ENCODE measurements at places on chromosomes 7 and 10.

- no peak for DNase-seq
Measured at GRCh38 chr10:49700211-49700610, 20.8 kb downstream of the C10orf53 start.

DNA sequence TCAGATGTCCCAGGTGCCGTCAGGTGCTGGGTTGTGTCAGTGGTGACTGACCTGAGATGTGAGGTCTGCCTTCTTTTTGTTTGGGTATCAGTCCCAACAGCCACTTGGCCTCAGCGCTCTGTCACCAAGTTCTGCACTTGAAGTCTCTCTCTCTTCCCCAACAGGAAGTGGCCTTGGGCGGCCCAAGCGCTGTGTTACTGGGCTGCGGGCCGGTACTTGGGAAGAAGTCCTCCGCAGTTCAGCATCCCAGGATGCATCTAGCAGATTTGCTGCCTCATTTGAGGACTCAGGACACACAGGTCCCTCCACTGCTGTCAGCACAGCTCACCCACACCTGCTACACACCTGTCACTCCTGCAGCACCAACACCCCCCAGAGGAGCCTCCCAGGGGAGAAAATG, 40.1 kb downstream of the LYZL2 start:
- no peak for DNase-seq

DNA sequence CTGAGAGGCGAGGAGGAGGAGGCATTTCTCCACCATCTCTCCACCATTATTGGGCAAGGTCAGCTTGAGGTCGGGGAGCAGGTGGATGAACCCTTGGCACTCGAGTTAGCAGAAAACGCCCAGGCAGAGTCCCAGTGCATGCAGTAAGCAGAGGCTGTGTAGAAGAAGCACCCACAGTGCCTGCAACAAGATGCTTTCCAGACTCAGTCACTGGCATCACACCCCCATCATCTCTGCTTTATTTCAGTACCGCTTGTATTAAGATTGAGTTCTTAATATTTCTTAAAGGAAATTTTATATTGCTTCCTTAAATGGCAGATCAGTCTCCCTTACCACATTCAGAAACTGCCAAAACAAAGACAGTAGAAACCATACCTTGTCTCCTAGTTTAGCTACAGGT, 122.3 kb upstream of the PPIF start:
- no peak for DNase-seq

GRCh38 chr7:69832356-69832755, 234.1 kb downstream of the AUTS2 start:
- no peak for DNase-seq

- no peak for DNase-seq
Measured at GRCh38 chr10:46220187-46220586, 66.6 kb upstream of the ANTXRL start.

DNA sequence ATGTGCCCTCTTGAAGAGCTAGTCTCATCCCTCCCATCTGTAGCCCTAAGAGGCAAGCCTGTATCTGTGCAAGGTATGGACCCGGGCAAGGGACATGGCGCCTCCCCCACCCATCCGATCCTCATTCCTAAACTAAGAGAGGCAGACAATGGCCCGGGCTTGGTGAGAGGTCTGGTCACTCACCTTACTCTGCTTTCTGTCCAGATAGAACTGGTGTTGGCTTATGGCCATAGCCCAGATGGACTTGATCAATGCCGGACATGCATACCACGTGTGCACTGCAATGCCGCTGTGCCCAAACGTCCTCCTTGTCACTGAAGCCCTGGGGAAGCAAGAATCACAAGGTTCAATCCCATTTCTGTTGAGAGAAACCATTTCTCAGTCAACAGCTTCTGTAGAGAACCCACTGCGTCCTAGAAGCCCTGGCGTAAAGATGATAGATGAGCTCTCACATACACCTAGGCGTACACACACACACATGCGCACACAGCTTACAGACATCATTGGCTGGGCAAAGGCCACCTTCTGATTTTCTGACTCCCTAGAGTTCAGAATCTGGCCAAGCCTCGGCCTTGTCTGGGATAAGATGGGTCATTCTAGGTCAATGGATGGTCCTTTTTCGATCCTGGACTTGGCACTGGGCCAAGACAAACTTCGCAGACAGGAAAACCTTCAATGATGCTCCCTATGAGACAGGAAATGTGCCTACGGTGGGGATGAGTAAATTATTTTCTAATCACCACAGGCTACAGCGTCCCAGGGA, 114.6 kb downstream of the PRPF18 start:
- DNase-seq = no peak

- DNase-seq = no peak
Measured at GRCh38 chr10:45000138-45000751, 478 bp upstream of the ZNF22 start.

DNA sequence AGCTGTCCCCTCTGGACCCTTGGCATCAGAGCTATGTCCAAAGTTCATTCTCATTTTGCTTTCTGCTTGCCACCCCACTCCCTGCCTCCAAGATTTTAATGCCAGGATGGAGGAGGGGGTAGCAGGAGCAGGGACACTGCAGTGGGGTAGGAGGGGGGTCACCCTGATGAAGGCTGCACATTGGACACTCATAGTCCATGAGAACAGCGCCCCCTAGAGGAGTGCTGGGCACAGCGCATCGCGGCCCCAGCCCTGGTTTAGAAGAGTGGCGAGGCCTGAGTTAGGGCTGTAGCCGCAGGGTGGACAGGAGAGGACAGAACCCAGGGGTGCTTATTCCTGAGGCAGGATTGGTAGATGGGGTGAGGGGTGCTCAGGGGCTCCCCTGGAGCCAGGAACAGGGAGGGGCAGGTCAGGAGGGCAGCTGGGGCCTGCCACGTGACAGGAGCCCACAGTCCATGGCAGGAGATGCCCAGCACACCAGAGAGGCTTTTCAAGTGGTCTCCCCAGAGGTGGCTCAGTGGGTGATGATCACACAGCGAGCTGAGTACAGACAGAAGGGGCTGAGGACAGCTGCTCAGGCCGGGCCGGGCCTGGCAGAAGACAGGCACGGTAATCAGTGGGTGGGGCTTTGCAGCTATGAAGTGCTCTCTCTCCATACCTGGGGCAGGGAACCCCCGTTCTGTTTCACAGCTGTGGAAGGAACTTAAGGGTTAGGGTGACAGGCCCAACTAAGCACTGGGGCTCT, 71.4 kb downstream of the NEURL1 start:
- peak; percentile 47 for DNase-seq

GRCh38 chr7:106563466-106564150, 97.3 kb downstream of the CCDC71L start:
- DNase-seq = no peak

DNA sequence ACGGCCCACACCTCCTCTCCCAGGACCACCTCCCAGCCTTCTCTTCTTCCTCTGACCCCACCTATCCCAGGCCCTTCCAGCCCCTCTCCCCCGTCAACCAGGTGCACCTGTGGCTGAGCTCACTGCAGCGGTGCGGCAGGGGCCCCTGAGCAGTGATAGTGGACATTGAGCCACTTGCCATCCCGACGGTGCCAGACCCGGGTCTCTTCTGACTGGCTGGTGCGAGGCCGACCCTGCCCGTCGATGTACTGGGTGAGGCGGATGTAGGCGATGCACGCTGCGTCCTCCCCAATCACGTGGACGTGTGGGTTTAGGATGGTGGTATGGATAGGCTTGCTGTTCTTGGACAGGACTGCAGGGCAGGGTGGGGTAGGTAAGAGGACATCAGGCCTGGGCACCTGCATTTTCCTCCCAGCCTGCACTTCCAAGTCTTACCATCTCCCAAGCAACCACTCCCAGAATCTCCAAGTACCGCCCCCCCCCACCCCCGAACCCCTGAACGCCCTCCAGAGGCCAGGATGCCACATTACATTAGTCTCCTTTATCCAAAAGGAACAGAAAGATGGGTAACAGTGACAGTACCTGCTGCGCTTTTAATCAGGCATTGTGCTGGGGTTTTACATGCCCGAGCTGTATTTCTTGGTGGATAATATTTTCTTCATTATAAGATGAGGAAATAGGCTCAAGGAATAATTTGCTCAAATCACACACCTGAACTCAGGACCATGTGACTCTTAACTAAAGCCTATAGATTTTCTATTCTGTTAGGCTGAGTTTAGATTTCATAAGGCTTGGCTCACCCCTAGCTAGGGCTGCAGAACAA, 3.7 kb upstream of the NDST2 start:
- no peak for DNase-seq

DNA sequence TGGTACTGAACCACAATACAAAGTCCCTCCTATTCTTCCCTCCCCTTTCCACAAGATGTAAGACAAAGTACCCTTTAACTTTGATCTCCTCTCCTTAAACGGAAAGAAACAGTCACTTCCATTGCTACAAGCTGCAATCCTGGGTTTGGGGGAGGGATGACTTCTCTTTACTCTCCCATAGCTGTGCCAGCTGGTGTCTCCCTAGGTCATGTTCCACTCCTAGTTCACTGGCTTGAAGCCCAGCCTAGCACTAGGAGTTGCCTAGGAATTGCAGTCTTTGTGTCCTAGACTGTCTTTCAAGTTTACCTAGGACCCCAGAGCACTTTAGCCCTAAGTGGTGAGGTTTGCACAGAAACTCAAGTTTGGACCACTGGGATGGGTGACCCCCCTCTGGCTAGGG, 311.1 kb downstream of the HPSE2 start:
- DNase-seq = no peak

DNA sequence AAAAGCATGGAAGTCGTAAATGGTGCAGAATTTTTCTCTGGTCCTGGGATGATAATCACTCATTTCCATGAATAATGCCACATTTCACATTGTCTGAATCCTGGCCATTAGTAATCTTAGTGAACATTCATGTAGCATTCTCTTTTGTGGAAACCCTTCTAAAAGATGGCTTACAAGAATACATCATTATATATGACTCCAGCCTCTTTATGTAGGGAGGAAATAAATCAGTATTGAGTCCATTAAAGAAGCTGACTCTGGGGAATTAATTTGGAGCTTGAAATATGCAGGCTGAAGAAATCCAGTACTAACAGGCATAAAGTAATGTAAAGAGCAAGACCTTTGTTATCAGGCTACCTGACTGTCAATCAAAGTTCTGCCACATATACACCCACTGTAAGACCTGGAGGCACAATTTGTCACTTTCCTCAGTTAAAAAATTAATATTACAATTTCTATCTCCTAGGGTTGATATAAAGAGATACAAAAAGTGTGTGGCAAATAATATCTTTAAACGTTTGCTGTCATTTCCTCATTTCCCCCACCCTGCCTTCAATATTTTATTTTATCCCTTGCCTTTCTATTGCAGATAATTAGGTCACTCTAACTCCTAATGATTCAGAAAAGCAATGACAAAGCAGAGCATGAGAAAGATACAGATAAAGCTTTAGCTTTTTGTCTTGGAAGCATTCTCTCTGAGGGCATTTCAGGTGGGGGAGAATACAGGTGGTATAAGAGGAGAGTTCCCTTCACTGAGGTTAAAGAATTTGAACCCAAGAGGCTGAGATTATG, 1122.0 kb upstream of the GHITM start:
- no peak for DNase-seq

Data from stimulated activated CD4-positive, alpha-beta T cell treated with anti-CD3 and anti-CD28 coated beads, Interleukin-12 subunit alpha, Interleukin-12 subunit beta, amount 100 ng/mL, for 48 hours (primary cell).